ENCODE measurements at places on chromosomes 5 and 9. TPM values are rescaled to one million over a fixed set of nuclear protein-coding genes. Genes with fewer than 3 reads are reported as not detected.

- no peak for DNase-seq
Observed at GRCh38 chr9:14307989-14308852, 5.7 kb downstream of the NFIB start.

- peak; percentile 7 for DNase-seq
Observed at GRCh38 chr9:134971196-134971595, 53.5 kb upstream of the FCN1 start.

DNA sequence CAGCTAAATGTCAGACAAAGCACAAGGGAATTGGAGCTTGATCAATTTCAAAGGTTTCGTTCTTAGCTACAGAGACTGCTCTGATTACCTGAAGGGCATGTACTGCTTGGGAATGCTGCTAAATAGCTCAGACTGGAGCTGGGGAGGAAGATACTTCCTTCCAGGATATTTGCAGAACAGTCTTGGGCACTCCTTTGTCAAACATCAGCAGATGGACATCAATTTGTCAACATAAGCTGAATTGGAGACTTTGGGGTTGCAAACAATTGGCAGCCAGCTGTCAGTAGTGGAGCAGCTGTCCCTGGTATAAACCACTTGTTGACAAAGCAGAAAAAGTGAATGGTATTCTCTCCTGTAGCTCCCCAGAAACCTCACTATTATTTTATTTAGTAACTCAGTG is 182.0 kb downstream of the CCDC192 start:
- no peak for DNase-seq

DNA sequence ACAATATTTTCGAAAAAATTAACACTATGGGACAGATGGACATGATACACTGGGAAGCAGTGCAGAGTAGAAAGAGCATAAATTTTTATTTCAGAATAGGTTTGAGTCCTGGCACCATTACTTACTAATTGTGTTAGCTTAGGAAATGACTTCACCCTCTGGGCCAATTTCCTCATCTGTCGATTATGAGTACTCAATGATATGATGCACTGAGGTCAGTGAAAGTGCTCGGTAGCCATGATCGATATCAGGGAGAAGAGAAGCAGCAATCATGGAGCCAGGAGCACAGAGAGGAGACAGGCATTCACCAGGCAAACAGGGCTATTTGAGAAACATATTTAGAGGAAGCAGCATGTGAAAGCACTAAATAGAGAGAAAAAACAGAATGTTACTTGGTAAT is 29.4 kb downstream of the NR6A1 start:
- DNase-seq, result no peak

DNA sequence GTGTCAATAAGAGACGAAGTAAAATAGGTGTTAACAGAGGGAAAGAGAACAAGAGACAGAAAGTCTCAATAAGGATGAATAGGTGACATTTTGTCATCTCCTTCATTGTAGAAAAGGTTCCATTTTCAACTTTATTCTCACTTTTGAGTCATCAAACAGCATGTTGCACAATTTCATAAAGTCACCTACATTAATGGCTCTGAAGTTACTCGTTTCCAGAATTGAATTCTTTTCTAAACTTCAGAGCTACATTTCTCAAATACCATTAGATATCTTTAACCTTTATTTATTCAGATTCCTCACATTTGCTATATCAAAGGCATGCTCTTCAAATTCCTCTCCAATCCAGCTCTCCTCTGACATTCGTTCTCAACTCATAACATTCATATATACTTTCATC is 13.1 kb downstream of the ADAMTS6 start:
- DNase-seq, result no peak

DNA sequence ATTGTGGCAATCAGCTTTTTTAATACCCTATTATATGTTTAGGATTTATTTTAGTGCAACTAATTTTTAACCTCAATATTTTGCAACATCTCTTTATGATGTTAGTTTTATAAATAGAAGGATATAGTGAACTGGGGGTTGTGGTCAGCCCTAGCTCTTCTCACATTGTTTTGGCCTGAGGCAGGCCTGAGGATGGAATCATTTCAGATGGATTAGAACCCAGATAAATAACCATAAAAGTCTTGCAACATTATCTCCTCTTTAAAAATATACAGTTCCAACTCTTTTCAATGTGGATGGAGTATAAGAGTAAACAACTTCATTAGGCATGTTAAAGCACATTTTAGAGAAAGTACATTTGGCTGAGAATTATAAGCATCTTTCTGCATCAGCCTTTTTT is 522.7 kb downstream of the NR2F1-AS1 start:
- DNase-seq, result no peak

- DNase-seq, result no peak
Observed at GRCh38 chr5:44983006-44983405, 174.3 kb downstream of the MRPS30 start.

- DNase-seq, result no peak
Observed at GRCh38 chr9:131875828-131876485, 136.1 kb upstream of the RAPGEF1 start.

DNA sequence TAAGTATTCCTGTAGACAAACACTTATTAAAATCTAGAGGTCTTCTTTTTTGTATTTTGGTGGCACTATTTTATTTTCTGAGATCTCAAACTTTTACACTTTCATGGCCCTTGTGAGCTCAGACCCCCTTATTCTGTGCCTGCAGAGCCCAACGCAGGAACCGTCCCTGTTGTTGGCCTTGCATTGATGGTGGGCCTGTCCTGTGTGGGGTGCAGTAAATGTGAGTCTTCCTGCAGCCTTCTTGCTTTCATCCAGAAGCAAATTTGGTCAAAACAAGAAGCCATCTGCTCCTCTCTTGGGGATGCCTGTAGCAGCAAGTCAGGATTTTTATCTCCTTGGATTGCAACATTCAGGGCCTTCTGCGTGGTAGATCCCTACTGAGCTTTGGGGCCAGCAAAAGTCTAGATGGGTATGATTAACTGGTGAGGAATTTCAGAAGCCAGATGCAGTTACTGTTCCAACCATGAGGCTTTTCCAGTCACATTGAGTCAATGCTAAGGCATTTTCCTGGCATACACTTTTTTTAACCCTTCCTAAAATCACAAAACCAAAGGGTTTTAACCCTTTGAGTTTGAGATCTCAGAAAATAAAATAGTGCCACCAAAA is 31.7 kb downstream of the BASP1 start:
- DNase-seq, result no peak

DNA sequence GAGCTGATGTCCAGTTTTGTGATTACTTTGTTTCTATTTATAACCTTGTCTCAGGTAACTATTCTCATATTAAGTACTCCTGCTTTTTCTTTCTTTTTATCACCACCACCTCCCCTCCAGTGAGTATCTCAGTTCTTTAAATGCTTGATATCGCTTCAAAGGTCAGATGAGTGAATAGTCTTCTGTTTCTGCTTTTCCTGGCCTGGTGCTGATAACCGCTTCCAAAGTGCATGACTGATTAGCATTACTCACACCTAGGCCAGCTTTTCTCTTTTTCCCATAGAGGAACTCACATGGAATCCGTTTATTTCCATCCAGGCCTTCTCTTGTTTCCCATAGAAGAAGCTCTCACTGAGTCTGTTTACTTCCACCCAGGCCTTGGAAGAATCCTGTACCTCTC is 3.2 kb downstream of the SLC36A1 start:
- DNase-seq, result no peak

- no peak for DNase-seq
Observed at GRCh38 chr5:107636555-107636954, 34.2 kb downstream of the EFNA5 start.

The CCNO gene
- not detected for polyA plus RNA-seq

The TMEM215 gene
- polyA plus RNA-seq, result not detected

The ALDH1A1 gene
- polyA plus RNA-seq, result 7.0 TPM

The PRELID2 gene
- 0.39 TPM for polyA plus RNA-seq

The PCDHGB7 gene
- polyA plus RNA-seq, result 0.90 TPM

The ENDOG gene
- polyA plus RNA-seq, result 56.0 TPM

The ENTPD2 gene
- 0.17 TPM for polyA plus RNA-seq

The INSYN2B gene
- polyA plus RNA-seq, result 0.01 TPM

Measured in psoas muscle (tissue), 8 donors.